ENCODE measurements at places on chromosomes 1 and 21.

DNA sequence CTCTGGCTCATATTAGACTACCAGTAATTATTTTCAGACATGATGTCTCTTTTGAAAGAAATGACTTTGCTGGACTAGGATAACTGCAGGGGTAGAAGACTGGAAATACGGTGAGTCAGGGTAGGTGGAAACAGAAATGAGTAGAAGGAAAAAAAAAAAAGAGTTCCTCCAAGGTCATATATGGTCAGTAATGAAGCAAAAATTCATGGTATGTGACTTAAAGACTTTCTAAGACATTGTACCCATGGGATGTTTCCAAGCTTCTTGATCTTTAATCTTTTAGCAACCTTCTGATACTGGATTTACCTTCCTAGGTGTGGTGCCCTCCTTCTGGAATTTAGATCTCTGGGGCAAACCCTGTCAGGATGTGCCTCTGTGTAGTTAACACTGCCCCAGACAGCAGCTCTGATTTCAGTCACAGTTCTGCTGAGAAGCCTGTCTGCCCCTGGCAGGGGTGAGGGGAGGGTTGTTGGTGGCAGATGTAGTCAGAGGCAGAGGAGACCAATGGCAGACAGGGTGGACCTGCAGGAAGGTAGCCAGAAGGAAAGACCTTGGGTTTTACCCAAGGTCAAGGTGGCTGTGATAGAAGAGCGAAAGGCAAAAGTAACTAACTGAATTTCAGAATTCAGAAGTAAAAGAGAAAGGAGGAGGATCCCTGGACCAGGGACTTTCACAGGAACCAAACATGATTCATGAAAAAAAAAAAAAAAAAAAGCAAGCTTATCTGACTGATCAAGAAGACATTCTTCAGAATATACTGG, 44.1 kb upstream of the BCL10 start:
- DNase-seq: no peak

DNA sequence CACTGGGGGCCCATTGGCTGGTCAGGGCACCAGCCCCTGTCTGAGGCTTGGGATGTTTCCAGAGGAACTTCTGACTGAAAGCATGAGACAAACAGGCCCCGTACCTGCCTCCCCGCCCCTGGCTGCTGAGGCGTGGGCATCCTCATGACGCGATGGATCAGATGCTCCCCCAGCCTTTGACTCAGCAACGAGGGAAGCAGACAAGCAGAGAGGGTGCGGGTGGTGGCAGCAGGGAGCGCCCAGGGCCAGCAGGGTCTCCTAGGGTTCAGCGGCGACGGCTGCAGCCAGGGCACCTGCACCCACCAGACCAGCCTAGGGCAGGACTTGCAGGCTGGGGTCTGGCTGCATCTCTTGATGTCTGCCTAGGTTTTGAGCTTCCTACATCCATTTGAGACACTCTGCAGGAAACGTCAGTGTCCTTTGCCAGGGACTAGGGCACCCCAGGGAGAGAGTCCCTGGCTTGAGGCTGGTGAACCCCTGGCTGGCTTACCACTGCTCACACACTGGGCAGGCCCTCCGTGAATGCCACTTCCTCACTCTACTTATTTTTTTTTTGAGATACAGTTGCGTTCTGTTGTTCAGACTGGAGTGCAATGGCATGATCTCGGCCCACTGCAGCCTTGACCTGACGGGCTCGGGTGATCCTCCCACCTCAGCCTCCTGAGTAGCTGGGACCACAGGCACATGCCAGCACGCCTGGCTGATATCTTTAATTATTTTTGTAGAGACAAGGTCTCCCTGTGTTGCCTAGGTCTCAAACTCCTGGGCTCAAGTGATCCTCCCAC, 63.3 kb downstream of the DHRS3 start:
- DNase-seq: no peak

DNA sequence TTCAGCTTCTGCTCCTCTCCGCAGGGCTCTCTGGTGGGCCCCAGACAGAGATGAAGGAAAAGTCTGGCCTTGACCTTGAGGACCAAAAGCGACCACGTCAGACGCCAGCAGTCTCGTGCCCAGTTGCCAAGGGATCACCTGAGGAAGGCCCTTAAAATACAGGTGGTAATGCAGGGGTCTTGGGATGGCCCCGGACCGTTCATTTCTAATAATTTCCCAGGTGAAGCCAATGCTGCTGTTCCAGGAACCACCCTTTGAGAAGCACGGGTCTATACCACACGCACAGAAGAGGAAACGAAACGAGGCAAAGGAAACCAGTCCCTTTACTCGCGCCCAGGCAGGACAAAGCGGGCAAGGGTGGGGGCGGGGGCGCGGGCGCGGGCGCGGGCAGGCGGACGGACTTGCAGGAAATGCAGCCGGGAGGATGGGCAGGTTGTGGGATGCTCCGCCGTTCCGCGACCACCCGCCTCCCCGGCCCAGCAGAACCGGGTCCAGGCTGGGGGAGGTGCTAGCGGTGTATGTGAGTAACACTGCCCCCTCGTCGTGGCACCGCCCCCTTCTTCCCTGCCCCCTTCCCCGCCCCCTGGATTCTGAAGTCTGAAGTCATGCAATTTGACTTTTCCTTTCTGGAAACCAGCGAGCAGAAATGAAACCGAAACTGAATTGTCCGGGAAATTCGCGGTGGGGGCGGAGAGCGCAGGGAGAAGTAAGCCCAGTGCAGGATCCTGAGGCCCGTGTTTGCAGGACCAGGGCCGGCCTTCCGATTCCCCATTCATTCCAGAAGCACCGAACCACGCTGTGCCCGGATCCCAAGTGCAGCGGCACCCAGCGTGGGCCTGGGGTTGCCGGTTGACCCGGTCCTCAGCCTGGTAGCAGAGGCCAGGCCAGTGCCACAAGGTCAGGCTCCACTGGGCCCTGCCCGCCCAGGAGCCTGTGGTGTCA, 5.8 kb upstream of the MX1 start:
- peak; percentile 62 for DNase-seq

DNA sequence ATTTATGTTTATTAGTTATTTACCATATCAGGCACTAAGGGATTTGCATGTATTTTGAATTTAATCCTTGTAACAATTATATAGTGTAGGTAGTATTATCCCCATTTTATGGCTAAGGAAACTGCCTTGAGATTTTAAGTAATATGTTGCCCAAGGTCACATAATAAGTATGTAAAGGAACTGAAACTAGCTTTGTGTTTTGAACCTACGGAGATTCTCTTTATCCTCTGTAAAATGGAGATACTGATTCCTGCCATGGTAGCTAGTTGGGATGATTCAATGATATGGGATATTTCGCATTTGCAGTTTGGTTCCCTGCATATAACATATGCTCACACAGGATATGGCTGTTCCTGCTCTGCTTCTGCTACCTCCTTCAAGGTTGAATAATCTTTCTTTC, 144.3 kb downstream of the ST6GALNAC3 start:
- no peak for DNase-seq

DNA sequence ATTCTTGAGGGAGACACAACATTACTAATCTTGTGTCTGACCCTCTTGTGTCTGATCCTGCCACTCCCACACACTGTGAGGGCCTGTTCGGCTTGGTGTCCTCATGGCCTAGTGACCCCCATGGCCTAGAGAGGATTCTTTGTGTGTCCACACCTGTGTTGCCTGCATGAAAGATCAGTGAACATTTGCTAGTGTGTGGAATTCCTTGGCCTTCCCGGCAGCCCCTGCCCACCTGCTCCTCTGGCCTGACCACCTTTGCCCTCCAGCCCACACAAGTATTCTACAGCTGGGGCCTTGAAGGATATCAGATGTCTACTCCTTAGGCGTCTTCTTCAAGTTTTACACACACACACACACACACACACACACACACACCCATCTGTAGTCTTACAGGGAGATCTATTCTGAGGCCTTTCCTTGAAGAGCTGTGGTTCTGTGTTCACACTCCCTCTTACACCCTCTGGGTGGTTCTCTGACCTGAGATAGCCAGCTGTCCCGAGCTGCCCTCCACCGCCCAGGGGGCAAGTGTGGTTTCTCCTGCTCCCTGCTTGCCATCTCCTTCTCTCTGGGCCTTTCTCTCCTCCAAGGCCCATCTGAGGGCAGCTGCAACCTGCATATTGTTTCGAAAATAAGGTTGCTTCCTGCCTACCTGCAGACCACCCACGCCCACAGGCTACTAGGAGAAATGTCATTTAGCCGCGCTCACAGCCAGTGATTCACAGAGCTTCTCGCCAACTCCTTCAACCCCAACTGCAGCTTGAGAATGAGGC, 45.4 kb downstream of the CD247 start:
- DNase-seq: no peak

DNA sequence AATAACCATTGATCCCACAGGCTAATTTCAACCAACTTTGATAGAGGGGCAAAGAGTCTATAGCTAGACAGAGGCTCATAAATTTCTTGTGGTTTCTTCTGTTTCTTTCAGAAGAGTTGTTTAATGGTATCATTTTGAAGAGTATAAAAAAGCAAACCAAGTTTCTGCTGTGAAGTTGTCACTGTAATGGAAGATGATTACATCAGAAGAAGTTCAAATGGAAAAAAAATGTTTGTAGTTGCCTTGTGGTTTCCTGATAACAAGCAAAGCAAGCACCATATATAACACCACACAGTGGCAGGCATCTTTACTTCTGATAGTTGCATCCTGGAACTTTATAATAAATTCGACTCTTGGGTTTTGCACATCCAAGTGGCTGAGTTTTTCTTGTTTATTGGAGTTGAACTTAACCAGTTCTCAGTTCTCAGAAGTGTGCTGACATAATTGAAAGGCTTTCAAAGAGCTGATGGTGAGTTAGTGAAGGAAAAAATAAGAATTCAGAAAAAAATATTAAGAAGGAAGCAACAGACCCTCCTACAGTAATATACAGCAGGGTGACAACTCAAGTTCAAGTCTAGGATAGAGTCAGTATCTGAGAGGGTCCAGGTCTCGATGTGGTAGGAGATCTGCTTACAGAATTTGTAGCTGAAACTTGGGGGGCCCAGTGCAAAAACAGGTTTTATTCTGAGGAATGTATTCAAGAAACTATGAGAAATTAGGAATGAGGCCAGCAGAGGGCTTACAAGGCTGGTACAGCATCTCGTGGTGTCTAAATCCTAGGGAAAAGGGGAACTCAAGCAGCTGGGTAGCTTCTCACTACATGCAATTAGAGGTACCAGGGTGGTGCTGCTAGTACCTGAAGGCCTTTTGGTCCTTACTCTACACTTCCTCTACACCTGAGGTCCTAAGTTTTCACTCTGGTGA, 123.5 kb downstream of the CRB1 start:
- peak; percentile 70 for DNase-seq

DNA sequence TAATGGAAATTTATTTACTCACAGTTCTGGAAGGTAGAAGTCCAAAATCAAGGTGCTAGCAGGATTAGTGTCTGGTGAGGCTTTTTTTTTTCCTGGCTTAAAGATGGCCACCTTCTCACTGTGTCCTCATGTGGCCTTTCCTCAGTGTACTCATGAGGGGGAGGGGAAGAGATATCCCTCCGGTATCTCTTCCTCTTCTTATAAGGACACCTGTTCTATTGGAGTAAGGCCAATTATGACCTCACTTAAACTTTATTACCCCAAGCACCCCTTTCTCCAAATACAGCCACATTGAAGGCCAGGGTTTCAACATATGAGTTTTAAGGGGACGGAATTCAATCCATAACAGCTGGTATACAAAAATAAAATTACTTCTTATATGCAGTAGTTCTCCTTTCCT, 203.7 kb upstream of the C1orf87 start:
- no peak for DNase-seq

DNA sequence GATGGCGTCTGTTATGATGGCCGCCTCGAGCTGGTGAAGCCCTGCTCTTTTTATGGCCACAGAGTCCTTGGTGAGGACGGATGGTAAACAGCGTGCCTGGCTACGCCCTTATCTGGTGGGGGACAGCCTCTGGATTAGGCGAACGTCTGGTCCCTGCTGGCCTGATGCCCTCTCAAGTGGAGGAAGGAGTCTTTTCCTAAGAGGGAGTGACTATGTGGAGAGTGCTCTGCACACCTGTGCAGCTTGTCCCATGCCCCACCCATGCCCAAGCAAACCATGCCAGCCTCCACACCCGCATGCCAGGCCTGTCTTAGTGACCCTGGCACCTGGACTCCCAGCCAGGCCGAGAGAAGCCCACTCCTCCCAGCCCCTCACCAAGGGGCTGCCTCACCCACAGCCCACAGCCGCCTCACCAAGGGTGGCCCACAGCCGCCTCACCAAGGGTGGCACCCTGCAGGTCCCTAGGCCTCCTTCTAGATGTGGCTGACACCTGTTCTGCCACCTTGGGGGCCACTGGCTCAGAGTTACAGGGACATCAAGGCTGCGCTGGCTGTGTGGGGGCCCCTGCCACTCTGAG, 40.2 kb downstream of the WNT9A start:
- DNase-seq: no peak

DNA sequence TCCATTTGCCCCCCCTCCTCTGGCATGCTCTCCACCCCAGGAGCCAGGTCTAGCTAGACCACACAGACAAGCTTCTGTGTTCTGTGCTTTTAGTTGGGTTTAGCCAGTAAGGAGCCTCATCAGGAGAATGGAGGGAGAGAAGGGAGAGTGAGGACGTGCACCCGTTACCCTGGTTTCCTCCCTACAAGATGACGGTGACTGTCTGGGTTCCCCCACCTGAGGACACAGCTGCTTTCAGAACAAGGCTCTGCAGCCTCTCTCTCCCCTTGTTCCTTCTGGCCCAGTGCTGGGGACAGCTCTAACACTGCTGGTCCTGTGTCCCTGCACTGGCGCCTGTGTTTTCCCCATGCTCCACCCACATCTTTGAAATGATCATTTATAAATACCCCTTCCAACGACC, 184.4 kb upstream of the GALNT2 start:
- no peak for DNase-seq

GRCh38 chr21:43913928-43914327, 48.9 kb downstream of the AGPAT3 start:
- peak; percentile 59 for DNase-seq

DNA sequence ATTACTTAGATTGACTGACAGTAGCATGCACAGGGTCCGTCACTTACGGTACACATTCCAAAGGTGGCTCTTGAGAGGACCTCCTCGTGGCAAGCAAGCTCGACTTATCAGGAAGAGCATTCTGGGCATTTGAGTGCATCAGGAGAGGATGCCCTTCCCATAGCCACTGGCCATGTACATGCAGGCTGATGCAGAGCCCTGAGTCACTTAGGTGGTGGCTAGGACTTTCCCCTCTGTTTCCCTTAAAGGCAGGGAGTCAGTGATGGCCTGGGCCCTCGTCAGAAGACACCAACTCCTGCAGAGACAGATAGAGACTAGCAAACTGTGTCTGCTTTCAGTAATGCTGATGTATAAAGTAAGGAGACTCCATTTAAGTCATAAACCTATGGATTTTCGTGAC, 12.9 kb downstream of the EXO1 start:
- no peak for DNase-seq

DNA sequence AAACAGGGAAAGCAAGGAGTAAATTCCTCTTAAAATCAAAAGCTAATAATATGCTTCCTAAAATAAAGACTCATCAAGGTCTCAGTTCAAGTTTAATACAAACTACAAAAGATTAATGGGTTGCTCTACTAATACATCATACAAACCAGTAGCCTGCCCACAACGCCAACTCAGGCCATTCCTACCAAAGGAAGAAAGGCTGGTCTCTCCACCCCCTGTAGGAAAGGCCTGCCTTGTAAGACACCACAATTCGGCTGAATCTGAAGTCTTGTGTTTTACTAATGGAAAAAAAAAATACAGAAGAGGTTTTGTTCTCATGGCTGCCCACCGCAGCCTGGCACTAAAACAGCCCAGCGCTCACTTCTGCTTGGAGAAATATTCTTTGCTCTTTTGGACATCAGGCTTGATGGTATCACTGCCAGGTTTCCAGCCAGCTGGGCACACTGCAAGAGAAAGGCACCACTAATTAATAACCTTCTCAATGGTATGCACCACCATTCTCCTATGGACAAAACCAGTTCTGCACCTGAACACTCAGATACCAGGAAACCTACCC, 10.6 kb downstream of the PRDX1 start:
- no peak for DNase-seq

Data from hematopoietic multipotent progenitor cell treated with erythropoietin and hydrocortisone succinate and interleukin-3 and kit ligand, for 6 days (in vitro differentiated cells).